Amniotic stem cell (primary cell): ENCODE measurements at places on chromosomes 5 and 9.

DNA sequence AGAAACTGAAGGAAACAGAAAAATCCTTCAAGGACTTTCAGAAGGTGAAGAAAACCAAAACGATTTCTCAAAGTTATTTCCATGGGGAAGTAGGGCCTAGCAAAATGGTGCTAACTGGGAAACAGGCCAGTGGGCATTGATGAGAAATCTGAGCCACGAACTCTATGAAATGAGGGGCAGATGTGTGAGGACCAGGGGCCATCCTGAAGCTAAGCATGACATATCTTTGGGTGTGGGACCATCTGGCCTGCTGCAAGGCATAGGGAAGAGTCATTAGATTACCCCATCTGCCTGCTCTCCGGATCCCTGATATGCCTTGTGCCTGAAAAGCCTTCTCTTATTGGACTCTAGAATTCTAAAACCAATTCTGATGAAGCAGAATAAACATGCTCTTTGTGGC, 143.8 kb downstream of the PALM2AKAP2 start:
- no peak for DNase-seq

DNA sequence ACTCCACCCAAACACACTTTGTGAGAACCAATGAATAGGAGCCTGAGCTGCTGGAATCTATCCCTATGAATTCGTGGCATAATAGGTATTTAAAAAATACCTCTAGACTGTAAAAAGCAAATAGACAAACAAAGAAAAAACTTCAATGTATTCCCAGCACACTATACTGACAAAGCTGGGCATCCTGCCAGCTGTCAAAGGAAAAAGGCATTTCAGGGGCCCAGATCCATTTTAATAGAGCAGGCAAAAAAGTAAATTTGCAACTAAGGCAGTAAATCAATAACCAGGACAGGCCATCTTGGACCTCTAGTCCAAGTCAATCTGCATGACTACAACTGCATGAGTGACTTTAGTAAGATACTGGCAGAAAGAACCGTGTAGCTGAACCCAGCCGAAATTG, 25.6 kb upstream of the LARP1 start:
- DNase-seq = no peak

DNA sequence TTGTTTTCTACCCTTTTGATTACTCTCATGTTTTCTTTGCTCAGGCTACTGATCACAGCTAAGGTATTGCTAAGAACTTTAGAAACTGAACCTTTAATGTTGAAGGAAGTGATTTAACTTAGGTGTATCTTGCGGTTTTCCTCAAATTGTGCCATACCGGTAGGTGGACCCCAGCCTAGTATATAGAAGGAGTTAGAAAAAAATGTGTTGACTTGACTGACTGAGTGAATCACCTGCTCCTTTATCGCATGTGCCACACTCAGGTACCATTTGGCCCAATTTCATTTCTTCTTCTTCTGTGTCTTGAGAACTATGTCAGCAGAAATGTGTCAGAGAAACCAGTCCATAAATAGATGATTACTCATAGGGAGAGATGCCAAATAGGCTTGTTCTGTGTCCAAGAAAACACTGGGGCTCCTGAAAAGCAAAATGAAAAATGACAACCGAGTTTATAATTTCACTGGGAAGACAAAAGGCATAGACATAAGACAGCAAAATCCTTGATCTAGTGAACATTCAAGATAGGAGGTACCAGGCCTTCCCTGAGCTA, 19.4 kb downstream of the PLPPR1 start:
- no peak for DNase-seq

GRCh38 chr5:100709771-100710170, 174.6 kb downstream of the FAM174A start:
- no peak for DNase-seq

- no peak for DNase-seq
Observed at GRCh38 chr5:78778538-78778937, 130.0 kb upstream of the LHFPL2 start.

GRCh38 chr9:107593224-107593870, 103.8 kb upstream of the KLF4 start:
- DNase-seq = no peak

DNA sequence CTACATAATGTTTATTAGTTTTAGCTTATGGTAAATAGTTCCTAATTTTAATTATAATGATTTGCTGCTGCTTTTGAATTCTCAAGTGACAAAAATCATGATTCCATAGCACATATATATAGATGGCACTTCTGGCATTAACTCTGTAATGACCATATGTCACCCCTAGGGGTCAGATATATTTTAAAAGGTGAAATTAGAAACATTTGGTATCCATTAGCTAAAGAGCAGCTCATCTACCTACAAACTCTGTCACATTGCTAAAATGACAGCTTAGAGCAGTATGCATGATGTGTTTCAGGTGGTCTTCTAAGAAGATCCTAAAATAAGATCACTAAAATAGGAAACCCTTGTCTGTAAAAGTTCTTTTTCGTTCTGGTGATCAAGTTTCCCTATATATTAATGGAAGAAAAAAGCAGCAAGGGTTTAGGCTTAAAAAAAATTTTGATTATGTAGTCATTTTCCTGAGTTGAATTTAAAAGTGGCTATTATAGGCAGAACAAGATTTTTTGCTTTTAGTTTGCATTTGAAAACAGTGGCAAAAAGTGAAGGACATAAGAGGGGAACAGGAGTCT, 157.7 kb upstream of the POU5F2 start:
- DNase-seq = no peak

GRCh38 chr5:123549256-123549904, 37.4 kb downstream of the CSNK1G3 start:
- no peak for DNase-seq

GRCh38 chr5:81759632-81760005, 8.7 kb upstream of the SSBP2 start:
- no peak for DNase-seq

DNA sequence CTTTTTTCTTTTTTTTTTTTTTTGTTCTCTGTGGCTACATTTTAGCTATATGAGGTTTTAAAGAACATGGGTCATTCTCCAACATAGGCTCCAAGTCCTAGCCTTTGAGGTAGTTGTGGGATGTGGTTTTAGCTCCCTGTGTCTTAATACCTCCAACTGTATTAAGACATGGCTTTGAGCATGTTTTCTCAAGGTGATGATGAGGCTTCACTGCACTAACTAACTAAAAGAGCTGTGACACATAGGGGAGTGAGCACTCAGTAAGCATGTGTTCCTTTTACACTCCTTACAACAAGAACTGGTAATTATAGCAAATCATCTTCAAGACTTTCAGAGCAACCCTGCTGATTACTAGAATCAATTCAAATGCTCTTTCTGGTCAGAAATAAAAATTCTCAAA, 333.6 kb upstream of the CCNH start:
- no peak for DNase-seq

DNA sequence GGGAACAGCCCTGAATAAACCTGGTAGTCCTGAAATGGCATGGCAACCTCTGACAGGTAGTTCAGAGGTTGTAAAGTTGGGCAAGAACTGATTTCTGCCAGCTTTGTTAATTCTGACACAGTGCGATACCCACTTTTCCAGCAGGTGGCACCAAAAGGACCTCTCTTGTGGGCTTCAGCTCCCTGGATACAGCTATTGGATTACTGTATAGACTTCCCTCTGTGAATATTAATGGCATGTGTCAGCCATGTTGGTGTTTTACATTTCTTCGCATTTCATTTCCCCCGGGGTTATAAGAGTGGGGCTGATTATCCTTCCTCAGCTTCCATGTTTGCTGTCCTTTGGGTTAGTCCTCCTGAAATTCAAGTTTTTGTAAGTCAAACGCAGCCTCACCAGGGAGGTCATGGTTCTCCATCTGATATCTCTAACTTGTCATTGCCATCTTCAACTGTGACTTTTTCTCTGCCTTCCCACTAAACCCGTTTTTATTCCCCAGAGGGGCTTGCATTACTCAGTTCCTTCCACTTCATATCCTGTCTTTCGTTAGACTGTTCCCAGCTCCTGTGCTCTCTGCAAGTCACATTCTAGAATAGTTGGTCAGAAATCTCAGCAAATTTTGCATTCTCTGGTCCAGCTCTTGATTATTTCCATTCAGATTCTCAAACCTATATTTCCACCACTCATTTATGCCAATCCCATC, 135.6 kb downstream of the LIFR start:
- peak; percentile 46 for DNase-seq

DNA sequence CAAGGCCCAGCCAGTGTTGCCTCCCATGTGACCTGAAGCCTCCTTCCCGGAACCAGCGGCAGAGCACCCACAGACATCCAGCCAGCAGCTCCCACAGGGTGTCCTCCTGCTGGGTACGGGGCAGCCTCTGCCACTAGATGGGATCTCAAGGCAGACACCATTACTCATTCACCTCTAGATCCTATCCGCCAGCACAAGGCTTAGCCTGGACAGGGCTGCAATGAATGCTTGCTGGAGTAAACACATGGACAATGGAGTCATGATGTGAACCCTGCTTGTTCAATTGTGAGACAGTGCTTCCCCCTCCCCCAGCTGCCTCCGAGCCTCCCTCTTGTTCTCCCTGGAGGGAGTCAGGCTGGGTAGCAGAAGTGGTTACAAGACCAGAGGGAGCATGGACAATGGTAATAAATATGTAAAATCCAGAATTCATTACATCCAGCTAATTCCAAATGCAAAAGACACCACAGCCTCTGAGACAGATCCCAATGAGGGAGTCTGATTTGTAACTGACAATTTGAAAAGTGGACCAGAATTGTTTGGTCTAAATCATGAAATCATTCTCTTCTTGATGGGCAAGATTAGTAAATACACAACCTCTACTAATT, 132.0 kb downstream of the CRB2 start:
- DNase-seq = no peak

GRCh38 chr5:149617760-149618306, 36.5 kb downstream of the ARHGEF37 start:
- no peak for DNase-seq

DNA sequence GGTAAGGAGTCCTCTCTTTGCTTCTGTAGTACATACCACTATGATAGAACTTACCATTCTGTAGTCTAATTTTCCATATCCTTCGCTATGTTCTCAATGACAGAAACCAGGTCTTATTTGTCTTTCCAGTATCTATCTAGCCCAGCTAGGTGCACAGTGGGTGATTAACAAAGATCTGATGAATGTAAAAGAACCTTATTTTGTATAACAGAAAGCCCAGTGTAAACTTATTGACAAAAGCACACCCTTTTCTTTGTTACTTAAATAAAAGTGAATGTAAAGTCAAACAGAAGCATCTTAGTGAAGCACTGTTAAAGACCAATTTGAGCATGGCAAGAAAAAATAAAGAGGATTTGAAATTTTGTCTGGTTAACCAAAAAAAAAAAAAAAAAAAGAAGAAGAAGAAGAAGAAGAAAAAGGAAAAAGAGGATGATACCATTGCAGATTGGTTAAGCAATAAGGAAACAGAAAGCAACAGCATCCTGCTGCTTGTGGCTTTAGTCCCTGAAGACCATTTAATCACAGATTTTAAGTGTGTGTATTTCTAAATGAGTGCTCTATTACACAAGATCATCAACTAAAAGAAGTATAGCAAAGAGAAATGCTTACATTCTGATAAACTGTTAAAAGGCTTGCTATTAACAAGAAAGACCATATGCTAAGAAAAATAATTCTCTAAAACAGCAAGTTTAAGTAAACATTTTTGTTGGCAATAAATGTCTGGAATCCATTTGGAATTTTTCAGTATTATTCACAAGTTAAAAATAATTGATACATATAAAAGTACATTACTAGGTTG, 21.2 kb downstream of the MEGF9 start:
- DNase-seq = no peak

DNA sequence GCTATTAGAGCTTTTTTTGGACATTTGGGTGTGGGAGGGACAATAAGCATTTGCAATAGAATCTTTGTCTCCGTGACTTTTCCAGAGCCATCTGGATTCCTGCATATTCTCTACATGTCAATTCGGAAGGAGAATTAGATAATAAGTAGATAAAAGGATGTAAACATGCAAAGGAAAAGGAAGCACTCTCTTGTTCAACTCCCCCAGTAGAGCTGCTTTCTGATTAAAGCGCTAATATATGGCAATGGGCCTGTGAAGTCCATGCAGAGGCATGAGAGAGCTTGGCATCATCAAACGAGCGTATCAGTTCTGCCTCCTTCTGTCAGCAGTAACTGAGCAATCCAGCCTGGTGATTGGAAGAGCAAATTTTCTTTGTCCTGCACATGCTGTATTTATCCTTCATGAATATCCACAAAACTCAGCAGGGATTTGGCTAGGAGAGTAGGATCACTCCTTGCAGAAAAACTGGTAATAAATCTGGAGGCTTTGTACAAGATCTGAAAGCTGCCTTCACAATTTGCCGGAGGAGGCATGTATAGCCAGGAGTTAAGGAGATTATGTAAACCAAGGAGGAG, 1752.9 kb downstream of the MAT2B start:
- DNase-seq = no peak

- no peak for DNase-seq
Observed at GRCh38 chr9:5459289-5459829, 9.0 kb downstream of the CD274 start.

DNA sequence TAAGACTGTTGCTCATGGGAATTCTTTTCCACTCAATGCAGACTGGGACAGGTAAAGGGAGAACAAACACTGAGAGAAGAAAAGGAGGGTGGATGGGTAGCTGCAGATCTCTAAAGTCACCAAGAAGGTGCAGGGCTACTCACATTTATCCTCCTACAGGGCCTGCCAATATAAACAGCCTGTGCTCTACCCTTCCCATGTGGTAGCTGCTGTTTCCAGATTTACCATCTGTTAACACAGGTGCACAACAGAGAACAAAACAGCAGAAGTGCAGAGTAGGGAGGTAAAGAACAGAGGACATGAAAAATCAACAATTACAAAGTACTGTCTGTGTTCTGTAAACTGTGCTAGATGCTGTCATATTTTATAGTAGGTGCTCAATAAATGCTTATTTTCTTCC, 26.0 kb downstream of the JAKMIP2 start:
- no peak for DNase-seq
